ENCODE measurements at places on chromosomes 4 and X.

- no peak for DNase-seq
Observed at GRCh38 chrX:36116222-36116621, 196.7 kb downstream of the CFAP47 start.

DNA sequence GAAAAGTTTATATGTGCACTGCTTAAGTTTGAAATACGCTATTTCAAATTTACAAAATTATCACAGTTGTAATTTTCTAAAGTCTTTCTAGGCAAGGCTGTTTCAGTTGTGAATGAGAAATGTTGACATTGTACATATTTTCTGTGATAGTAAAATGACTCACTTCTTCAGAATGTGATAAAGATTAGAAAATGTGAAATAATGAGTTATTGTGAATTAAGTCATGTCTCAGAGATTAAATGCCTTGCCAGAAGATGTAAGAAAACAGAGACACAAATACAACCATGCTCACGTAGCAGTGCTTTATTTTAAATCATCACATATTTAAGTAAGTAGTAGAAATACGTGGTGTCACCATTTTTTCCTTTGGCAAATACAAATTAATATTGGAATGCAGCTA lies 768 bp downstream of the CLCN4 start:
- no peak for DNase-seq

GRCh38 chr4:53963336-53963735 lies 101.1 kb downstream of the CHIC2 start:
- no peak for DNase-seq

- no peak for DNase-seq
Observed at GRCh38 chr4:1516881-1517480, 110.7 kb upstream of the NKX1-1 start.

DNA sequence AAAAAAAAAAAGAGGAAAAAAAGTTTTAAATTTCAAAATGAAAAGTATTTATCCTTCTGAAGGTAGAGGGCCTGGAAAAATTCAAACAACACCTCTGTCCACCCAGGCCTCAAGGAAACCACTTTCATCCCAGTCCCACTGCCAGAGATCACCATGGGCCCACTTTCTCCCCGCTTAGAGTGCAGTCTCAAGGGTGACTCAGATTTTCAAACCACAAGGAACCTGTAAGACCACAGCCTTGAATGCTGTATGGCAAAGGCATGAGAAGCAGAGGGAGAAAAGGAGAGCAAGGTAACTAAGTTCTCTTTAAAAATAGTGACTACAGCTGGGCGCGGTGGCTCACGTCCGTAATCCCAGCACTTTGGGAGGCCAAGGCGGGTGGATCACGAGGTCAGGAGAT lies 87.9 kb upstream of the PACRGL start:
- DNase-seq: no peak

DNA sequence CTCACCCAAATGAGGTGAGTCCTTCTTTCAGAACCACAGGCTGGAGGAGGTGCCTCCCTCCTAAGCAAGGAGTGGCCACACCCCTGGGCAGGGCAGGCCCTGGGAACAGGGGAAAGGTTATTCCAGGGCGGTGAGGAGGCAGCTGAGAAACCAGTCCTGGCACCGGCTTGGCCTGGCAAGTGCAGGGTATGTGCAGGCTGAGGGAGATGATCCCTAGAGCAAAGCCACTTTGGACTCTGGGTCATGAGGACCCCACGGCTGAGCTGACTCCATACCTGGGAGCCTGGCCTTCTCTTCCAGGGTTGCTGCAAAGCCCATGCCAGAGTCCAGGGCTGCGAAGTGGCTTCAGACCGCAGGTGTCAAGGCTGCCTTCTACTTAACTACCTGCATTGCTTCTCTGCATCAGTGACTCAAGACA lies 49.5 kb upstream of the HELT start:
- DNase-seq: peak; percentile 71

GRCh38 chr4:149790172-149790907 lies 25.3 kb downstream of the IQCM start:
- DNase-seq: no peak

GRCh38 chrX:118474586-118474985 lies 21.0 kb upstream of the DOCK11 start:
- no peak for DNase-seq

- DNase-seq: no peak
Observed at GRCh38 chr4:70868778-70869177, 29.1 kb upstream of the GRSF1 start.

GRCh38 chr4:186146458-186146857 lies 42.0 kb downstream of the FAM149A start:
- DNase-seq: no peak

Measured in pancreas (tissue), 10 donors.